ENCODE measurements at places on chromosomes 1 and 21.
A peak's percentile ranks its signal among the peaks of the same experiment; 100 is the strongest.

- no peak for DNase-seq
Measured at GRCh38 chr1:26574719-26575251, 45.2 kb downstream of the RPS6KA1 start.

GRCh38 chr1:160637821-160638539 is 8.9 kb downstream of the SLAMF1 start:
- DNase-seq = no peak

DNA sequence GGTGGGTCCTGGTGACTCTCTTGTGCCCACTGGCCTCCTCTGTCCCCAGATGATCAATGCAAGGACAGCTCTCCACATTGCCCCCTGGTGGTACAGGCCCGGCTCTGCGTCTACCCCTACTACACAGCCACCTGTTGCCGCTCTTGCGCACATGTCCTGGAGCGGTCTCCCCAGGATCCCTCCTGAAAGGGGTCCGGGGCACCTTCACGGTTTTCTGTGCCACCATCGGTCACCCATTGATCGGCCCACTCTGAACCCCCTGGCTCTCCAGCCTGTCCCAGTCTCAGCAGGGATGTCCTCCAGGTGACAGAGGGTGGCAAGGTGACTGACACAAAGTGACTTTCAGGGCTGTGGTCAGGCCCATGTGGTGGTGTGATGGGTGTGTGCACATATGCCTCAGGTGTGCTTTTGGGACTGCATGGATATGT is 10.8 kb downstream of the ADAMTSL4 start:
- peak; percentile 61 for DNase-seq

- no peak for DNase-seq
Measured at GRCh38 chr1:26598890-26599289, 69.3 kb downstream of the RPS6KA1 start.

- peak; percentile 17 for DNase-seq
Measured at GRCh38 chr21:42474043-42474831, 21.8 kb downstream of the RSPH1 start.

GRCh38 chr1:32350785-32351398 is 11.4 kb downstream of the FAM229A start:
- DNase-seq = peak; percentile 73

- no peak for DNase-seq
Measured at GRCh38 chr1:59107516-59107915, 189.4 kb upstream of the FGGY start.

DNA sequence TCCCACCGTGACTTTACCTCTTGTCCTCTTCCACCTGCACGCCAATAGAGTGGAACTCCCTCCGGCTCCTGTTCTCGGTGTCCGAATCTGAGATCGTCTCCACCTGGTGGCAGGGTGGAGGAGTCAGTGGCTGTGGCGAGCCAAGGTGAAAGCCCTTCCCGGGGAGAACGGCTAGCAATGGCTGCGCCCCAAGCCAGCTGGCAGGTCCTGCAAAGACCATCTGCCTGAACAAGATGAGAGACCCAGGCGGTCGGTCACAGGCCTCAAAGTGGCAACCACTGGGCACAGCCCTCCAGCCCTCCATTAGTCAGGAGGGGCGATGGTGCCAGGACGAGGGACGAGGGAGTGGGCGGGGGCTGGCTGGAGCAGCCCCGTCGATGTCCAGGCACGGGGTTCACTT is 25.4 kb upstream of the SMIM12 start:
- no peak for DNase-seq

GRCh38 chr1:46404482-46405196 is 10.5 kb downstream of the FAAH start:
- no peak for DNase-seq

DNA sequence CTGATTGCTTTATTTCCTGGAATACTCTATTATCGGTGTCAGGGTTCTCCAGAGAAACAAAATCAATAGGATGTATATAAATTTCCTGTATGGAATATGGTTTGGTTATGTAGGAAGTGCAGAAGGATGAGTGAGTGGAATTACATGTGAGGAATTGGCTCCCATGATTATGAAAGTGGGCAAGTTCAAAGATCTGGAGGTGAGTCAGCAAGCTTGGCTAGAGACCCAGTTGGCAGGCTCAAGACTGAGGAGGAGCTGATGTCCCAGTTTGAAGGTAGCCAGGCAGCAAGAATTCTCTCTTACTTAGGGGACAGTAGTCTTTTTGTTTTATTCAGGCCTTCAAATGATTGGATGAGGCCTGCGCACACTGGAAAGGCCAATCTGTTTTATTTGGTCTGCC is 57.5 kb downstream of the MAP3K7CL start:
- DNase-seq = peak; percentile 89

GRCh38 chr1:28392027-28392652 is 22.6 kb downstream of the PHACTR4 start:
- peak; percentile 88 for DNase-seq

GRCh38 chr1:167207940-167208623 is 12.6 kb upstream of the POU2F1 start:
- no peak for DNase-seq

GRCh38 chr1:200900877-200901276 is 6.2 kb downstream of the INAVA start:
- no peak for DNase-seq

DNA sequence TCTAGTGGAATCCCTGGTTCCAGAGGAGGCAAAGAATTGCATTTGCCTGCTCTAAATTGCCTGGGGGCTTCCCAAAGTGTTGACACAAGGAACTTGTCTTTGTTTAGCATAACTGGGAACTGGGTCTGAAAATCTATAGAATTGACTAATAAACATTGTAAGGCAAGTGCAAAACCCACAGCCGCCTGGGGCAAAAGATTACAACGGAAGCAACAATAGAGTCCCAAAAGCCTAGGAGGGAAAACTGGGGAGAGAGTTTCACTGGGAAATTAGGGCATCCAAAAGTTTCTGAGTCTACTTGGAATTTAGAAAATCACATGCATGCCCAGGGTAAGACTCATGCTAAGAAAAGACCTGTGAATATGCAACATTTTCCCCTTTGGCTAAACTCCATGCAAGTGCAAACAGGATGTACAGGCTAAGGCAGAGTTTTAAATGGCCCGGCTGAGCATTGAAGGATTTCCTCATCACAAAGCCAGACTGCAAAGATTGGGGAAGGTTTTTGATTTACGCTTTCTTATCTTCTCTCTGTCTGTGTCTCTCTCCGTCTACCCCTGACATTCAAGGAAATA is 725.3 kb upstream of the NCAM2 start:
- DNase-seq = no peak

GRCh38 chr21:28212061-28212460 is 780.6 kb downstream of the LTN1 start:
- no peak for DNase-seq

DNA sequence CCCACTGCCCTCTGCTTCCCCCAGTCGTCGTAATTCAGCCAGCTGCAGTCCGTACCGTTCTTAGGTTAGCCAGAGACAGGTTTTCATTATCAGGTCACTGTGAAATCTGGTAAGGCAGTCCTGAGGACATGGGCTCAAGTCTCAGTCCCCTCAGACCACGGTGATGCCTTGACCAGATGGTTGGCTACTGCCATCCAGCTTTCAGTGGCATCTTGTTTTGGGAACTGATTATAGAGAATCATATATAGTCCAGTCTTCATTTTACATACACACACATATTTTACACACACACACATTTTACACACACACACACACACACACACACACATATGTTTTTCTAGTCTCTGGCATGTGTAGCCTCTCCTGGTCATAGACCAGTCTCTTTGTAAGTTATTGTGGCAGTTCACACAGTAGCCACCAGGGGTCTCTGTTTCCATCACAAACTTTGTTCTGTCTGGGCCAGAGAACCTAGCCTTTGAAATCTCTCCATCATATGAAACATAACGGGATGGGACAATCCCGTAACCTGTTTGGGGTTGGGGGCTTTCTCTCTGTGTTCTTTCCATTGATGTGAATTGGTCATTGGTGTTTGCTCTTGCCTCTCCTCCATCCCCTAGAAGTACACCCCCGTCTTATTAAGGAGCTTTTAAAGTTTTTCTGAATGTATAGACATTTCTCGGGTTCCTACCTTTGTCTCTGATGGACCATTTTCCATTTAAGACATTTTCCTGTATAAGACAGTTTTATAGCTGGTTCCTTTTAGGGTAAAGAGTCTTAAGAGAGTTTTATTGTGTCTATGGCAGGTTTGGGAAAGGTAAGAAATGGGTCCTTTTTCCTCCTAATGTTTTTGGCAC is 8.4 kb upstream of the IKBKE start:
- DNase-seq = peak; percentile 71

DNA sequence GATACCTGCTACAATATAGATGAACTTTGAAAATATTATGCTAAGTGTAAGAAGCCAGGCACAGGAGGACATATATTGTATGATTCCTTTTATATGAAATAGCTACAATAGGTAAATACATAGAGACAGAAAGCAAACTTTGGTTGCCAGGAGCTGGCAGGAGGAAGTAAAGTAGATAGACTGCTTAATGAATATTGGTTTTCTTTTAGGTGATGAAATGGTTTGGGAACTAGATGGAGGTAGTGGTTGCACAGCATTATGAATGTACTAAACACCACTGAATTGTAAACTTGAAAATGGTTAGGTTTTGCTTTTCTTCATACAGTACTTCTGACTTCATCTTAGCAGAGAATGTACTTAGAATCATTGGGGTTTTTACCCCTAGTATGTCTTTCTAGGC is 21.5 kb downstream of the ABCB10 start:
- no peak for DNase-seq

- DNase-seq = no peak
Measured at GRCh38 chr1:155858800-155859233, 550 bp upstream of the SYT11 start.

DNA sequence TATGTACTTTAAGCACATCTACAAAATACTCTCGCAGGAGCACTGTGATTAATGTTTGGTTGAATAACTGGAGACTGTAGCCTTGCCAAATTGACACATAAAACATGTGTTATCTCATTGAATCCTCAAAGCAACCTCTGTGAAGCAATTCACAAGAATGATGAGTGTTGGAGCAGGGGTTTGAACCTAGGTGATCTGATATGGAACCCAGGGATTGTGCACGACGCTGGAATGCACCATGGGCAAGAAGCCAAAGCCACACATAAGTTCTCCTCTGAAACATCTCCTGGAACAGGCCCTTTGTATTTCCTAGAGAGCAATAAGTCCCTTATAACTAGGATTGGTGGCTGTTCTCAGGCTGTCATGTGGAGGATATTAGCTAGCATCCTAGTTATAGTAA is 124.6 kb upstream of the IVNS1ABP start:
- peak; percentile 78 for DNase-seq

- DNase-seq = no peak
Measured at GRCh38 chr1:25756215-25756614, 43.8 kb upstream of the SELENON start.

GRCh38 chr1:208033236-208033635 is 122.3 kb upstream of the CD34 start:
- no peak for DNase-seq

DNA sequence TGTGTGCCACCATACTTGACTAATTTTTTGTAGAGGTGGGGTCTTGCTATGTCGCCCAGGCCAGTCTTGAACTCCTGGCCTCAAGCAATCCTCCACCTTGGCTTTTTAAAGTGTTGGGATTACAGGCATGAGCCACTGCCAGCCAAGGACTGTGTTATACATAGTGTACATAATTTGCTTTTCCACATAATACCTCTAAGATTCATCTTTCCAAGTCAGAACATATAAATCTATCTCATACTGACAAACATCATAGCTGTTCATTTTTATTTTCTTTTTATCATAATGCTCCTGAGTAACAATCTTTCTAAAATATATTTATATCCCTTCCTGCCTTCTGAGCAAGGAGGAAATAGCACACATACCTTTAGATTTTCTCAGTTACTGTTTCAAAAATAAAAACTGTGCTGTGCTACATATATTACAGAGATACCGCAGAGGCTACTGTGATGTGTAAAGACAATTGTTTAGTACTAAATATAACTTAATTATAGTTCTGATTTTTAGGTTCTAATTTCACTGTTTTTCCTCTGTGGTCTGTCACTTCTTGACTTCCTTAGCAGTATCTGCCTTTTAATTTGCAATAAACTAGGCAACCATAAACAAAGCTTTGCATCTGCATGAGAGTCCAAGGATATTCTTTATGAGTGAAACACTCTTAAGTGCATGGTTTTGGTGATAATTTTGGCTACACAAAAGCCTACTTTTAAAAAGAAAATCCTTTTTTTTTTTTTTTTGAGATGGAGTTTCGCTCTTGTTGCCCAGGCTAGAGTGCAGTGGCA is 59.3 kb downstream of the EYA3 start:
- peak; percentile 55 for DNase-seq

DNA sequence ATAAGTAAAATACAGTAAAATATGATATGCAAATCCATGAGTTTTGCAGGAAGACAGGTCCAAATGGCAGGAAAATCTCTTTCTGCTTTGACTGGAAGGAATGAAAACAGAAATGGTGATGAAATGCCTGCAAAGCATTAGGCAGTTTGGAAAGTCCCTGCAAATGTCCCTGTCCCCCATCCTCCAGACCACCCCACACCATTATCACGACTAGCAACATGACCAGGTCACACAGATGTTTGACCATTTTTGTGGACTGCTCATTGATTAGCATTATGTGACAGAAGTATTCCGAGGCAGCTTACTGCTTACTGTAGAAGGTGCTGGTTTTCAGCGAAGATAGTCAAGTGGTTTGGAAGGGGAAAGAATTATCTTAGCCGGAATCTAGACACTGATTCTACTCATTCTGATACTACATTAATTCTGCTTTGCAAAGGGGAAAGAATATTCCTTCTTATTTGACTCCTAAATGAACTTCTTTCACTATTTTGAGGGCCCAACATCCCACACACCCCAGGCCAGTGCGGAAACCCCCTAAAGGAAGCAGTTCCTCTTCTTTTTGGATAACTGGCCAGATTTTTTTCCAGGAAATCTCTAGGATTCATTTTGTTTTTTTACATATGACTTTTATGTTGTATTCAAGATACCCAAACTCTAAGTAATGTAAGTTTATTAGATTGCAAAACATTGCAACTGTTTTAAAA is 9.5 kb upstream of the CR2 start:
- no peak for DNase-seq

- DNase-seq = no peak
Measured at GRCh38 chr1:54744696-54745095, 19.6 kb downstream of the PARS2 start.

DNA sequence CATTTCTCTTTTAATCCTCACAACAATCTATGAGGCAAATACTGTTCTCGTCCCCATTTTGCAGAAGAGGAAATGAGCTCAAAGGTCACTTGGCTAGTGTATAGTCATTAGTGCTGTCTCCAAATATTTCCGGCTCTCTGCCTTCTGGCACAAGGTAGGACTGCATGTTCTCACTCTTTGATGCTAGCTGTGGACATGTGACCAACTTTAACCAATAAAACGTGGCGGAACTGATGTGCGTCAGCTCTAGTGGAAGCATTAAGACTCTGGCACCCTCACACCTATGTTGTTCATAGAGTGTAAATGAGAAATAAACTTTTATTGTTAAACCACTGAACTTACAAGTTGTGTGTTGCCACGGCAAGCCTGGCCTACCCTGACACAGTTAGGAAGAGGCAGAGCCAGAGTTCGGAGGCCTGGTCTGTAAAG is 5.0 kb upstream of the KIF21B start:
- no peak for DNase-seq
